ENCODE measurements at places on chromosomes 11 and 22. TPM values are rescaled to one million over a fixed set of nuclear protein-coding genes. Genes with fewer than 3 reads are reported as not detected.

GRCh38 chr22:49450498-49450897 is 377.2 kb downstream of the BRD1 start:
- no peak overlapping the region for H3K4me3 ChIP-seq
- H3K4me1 ChIP-seq: no peaks in the 10 kb centered on the region
- no peak for DNase-seq
- no peak overlapping the region for H3K27ac ChIP-seq
- H3K27me3 ChIP-seq: peaks cover 7% of the 10 kb centered on the region
- no peaks in the 10 kb centered on the region for H3K36me3 ChIP-seq

- no peak overlapping the region for H3K27ac ChIP-seq
- no peaks in the 10 kb centered on the region for H3K36me3 ChIP-seq
- H3K4me3 ChIP-seq: no peak overlapping the region
- no peaks in the 10 kb centered on the region for H3K4me1 ChIP-seq
- no peaks in the 10 kb centered on the region for H3K27me3 ChIP-seq
Observed at GRCh38 chr22:25702571-25703167, 39.3 kb upstream of the MYO18B start.

Gene CSF2RB
- total RNA-seq: 8.2 TPM

- peaks cover 31% of the 10 kb centered on the region for H3K4me1 ChIP-seq
- H3K27ac ChIP-seq: no peak overlapping the region
- H3K4me3 ChIP-seq: no peak overlapping the region
- DNase-seq: no peak
- H3K36me3 ChIP-seq: no peaks in the 10 kb centered on the region
- peaks cover 32% of the 10 kb centered on the region for H3K27me3 ChIP-seq
Observed at GRCh38 chr11:117878314-117878938, 2.0 kb upstream of the FXYD6 start.

Gene SEZ6L
- 1.1 TPM for total RNA-seq

Gene UPB1
- 0.50 TPM for total RNA-seq

- no peak overlapping the region for H3K4me3 ChIP-seq
- H3K27ac ChIP-seq: no peak overlapping the region
- DNase-seq: no peak
Observed at GRCh38 chr11:111447112-111447471, 65.1 kb downstream of the BTG4 start.

Gene CRYBB2
- total RNA-seq: not detected

DNA sequence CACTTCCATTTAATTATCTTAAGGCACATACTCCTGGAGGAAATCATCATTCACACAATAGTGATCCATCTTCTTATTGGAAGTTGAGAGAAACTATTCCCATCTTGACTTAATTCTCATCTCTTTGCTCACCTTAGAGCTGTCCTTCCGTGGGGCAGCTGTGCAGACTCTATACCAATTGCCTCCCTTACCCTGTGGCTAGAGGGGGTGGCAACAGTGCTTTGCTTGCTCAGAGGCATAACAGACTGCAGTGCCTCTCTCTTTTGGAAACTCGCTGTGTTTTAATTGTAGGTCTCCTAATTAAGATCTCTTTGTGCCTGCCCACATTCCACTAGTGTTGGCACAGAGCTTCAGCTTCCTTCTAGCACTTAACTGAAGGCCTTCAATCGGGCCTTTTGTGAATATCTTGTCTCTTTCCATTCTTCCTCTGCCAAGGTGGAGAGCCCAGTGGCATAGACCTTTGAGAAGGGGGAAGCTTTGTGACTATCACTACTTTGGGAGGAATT is 5.5 kb downstream of the KMT2A start:
- H3K4me3 ChIP-seq: no peak overlapping the region
- DNase-seq: no peak
- H3K36me3 ChIP-seq: peaks cover 6% of the 10 kb centered on the region
- no peak overlapping the region for H3K27ac ChIP-seq

- H3K27ac ChIP-seq: peak overlapping the region; percentile 34
- DNase-seq: no peak
- H3K4me1 ChIP-seq: peaks cover 47% of the 10 kb centered on the region
Observed at GRCh38 chr11:118229274-118229847, 4.5 kb upstream of the JAML start.

Gene CEP126
- 8.5 TPM for total RNA-seq

DNA sequence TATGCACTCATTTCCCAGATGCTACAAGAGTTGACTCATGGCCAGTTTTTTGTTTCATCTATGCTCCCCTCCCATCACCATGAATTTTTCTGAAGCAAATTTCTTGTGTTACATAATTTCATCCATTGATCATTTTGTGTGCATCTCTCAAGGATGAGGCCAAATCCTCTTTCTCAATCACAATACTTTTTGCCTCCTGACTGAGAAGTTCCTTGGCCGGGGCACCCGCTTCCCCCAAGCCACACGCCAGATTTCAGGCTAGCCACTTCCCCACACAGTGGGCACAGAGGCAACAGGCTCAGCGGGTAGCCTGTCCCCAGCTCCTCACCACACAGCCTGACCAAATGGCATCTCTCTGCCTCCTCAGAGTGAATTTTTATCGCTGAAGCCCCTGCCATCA is 9.8 kb upstream of the DSCAML1 start:
- H3K36me3 ChIP-seq: no peaks in the 10 kb centered on the region
- DNase-seq: no peak
- H3K4me1 ChIP-seq: peaks cover 15% of the 10 kb centered on the region
- no peak overlapping the region for H3K27ac ChIP-seq

DNA sequence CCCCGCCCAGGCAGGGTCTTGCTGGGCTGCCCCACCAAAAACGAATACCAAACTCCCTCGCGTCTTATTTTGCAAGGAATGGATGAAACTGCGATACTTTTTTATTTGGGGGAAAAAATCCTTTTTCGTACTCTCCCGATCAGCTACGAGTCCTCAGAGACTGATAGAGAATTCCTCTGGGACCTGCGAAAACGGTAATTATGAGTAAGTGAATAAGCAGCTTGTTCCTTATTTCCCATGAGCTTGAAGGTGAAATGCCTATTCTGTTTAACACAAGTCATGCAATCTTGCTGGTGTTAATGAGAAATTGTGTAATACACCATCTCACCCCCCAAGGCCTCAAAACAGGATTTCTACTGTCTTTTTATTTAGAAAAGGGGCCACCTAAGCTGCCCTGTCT is 5.5 kb downstream of the GRK3 start:
- H3K4me1 ChIP-seq: peaks cover 7% of the 10 kb centered on the region
- DNase-seq: no peak
- H3K36me3 ChIP-seq: no peaks in the 10 kb centered on the region
- no peak overlapping the region for H3K27ac ChIP-seq

GRCh38 chr11:86519064-86519911 is 144.6 kb downstream of the CCDC81 start:
- H3K27me3 ChIP-seq: no peaks in the 10 kb centered on the region
- DNase-seq: no peak
- H3K36me3 ChIP-seq: no peaks in the 10 kb centered on the region
- H3K27ac ChIP-seq: no peak overlapping the region
- no peak overlapping the region for H3K4me3 ChIP-seq

Gene TRIM48
- not detected for total RNA-seq

- no peaks in the 10 kb centered on the region for H3K27me3 ChIP-seq
- no peak for DNase-seq
- peaks cover 73% of the 10 kb centered on the region for H3K36me3 ChIP-seq
- no peak overlapping the region for H3K4me3 ChIP-seq
Observed at GRCh38 chr11:71485063-71485399, 32.0 kb downstream of the NADSYN1 start.

- H3K27ac ChIP-seq: peak overlapping the region; percentile 4
- H3K4me3 ChIP-seq: no peak overlapping the region
- no peaks in the 10 kb centered on the region for H3K27me3 ChIP-seq
Observed at GRCh38 chr11:65434057-65434666, 11.6 kb downstream of the NEAT1 start.
